Activated naive CD4-positive, alpha-beta T cell treated with anti-CD3 and anti-CD28 coated beads, Interleukin-2, amount 50 U/mL, for 72 hours (primary cell): ENCODE measurements at places on chromosomes 7 and 10. TPM values are rescaled to one million over a fixed set of nuclear protein-coding genes. Genes with fewer than 3 reads are reported as not detected.

Gene STEAP2
- total RNA-seq, result not detected

Gene FRG2B
- 0.32 TPM for total RNA-seq

Gene EVX1
- total RNA-seq, result not detected

Gene EBF3
- not detected for total RNA-seq

Gene VSIR
- total RNA-seq, result 54.5 TPM
